ENCODE measurements at places on chromosomes 13 and 19.

DNA sequence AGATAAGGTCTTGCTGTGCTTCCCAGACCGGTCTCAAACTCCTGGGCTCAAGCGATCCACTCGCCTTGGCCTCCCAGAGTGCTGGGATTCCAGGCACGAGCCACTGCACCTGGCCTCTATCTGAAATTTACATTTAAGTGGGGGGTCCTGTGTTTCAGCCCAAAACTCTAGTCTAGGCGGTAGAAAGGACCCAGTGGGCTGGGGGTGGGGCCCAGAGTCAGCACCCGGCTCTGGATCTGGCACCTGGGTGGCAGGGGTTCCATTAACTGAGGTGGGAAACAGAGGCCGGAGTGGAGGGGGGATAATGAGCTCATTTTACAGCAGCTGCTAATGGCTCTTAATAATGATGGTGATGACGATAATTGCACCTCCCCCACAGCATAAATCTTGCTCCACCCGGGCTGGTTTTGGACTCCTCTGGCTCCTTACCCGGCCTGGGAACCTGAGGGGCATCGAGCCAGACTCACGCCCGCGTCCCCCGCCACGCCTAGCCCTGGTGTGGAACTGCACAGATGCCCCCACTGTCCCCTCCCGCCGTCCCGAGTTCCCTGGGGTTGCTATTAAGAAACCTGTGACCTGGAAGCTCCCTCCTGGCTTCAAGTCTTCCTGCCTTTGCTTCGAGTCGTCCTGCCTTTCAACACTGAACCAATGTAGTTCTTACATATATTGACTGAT is 17.8 kb upstream of the KLF2 start:
- DNase-seq = no peak

- no peak for DNase-seq
Observed at GRCh38 chr13:82698941-82699340, 1183.3 kb downstream of the SLITRK1 start.

DNA sequence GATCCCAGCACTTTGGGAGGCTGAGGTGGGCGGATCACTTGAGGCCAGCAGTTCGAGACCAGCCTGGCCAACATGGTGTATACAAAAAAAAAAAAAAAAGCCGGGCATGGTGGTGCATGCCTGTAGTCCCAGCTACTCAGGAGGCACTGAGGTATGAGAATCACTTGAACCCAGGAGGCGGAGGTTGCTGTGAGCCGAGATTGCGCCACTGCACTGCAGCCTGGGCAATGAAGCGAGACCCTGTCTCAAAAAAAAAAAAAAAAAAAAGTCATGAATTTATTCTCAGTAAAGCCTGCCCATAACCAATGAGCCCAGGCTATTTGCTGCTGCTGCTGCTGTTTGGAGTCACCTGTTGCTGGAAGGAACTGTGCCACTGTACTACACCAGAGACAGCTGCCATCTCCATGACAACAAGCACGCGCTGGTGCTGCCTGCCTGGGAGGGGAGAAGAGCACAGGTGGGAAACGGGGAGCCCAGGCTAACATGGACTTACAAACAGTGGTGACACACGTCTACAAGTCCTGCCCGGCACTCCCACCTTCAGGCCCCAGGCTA is 11.3 kb downstream of the ZFR2 start:
- no peak for DNase-seq

DNA sequence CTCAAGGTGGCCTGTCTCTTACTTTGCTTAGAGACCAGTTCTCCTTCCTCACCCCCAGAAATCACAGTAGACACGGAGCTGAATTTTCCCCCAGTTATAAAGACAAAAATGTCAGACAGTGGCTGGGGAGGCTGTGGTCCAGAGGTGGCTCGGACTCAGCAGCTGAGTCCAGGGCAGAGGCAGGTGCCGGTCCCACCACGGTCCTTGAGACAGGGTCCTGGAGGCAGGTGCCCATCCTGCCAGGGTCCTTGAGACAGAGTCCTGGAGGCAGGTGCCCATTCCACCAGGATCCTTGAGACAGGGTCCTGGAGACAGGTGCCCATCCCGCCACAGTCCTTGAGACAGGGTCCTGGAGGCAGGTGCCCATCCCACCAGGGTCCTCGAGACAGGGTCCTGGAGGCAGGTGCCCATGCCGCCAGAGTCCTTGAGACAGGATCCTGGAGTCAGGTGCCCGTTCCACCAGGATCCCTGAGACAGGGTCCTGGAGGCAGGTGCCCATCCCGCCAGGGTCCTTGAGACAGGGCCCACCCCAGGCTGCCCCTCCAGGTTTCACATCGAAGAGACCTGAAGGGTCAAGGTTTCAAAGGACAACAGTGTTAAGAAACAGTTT is 23.1 kb downstream of the PEPD start:
- no peak for DNase-seq

- DNase-seq = no peak
Observed at GRCh38 chr19:51111606-51112005, 3.4 kb upstream of the CTU1 start.

- no peak for DNase-seq
Observed at GRCh38 chr19:53538378-53539109, 599 bp downstream of the ZNF331 start.

GRCh38 chr13:106369091-106369490 is 166.4 kb downstream of the EFNB2 start:
- DNase-seq = no peak

GRCh38 chr13:20567881-20568528 is 1.0 kb downstream of the IFT88 start:
- DNase-seq = no peak

- no peak for DNase-seq
Observed at GRCh38 chr13:21696865-21697448, 26.1 kb downstream of the FGF9 start.

GRCh38 chr19:29303069-29303718 is 90.2 kb upstream of the UQCRFS1 start:
- DNase-seq = no peak

GRCh38 chr19:7926727-7927604 is 1.0 kb upstream of the CTXN1 start:
- DNase-seq = no peak

DNA sequence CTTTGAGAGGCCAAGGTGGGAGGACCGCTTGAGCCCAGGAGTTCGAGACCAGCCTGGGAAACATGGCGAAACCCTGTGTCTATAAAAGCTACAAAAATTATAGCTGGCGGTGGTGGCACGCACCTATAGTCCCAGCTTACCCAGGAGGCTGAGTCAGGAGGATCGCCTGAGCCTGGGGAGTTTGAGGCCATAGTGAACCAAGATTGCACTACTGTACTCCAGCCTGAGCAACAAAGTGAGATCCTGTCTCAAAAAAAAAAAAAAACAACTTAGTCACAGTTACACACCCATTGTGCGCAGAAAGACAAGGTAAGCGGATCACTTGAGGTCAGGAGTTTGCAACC is 728 bp upstream of the DENND1C start:
- no peak for DNase-seq

GRCh38 chr13:51562011-51562671 is 22.1 kb upstream of the WDFY2 start:
- DNase-seq = no peak

DNA sequence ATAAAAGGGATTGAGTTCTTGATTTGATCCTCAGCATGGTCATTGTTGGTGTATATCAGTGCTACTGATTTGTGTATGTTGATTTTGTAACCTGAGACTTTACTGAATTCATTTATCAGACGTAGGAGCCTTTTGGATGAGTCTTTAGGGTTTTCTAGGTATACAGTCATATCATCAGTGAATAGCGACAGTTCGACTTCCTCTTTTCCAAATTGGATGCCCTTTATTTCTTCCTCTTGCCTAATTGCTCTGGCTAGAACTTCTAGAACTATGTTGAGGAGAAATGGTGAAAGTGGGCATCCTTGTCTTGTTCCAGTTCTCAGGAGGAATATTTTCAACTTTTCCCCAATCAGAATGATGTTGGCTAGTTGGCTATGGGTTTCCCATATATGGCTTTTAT is 27.0 kb downstream of the POMP start:
- DNase-seq = no peak

DNA sequence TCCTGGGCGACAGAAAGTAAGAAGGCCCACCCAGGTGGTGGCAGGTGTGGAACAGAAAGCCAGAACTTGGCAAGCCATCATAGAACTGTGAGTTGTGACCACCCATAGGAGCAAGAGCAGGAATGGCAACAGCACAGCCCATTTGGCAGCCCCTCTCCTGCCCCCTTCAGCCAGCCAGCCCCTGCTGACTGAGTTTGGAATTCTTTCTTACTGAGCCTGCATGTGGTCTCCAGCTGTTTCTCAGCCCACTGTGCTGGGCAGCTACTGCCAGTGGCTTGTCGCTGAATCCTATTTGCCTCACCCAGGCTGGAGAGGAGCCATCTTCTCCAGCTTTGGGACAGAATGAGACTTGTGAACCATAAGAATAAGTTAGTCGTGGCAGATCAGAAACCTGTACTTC is 28.3 kb downstream of the CNMD start:
- DNase-seq = no peak

DNA sequence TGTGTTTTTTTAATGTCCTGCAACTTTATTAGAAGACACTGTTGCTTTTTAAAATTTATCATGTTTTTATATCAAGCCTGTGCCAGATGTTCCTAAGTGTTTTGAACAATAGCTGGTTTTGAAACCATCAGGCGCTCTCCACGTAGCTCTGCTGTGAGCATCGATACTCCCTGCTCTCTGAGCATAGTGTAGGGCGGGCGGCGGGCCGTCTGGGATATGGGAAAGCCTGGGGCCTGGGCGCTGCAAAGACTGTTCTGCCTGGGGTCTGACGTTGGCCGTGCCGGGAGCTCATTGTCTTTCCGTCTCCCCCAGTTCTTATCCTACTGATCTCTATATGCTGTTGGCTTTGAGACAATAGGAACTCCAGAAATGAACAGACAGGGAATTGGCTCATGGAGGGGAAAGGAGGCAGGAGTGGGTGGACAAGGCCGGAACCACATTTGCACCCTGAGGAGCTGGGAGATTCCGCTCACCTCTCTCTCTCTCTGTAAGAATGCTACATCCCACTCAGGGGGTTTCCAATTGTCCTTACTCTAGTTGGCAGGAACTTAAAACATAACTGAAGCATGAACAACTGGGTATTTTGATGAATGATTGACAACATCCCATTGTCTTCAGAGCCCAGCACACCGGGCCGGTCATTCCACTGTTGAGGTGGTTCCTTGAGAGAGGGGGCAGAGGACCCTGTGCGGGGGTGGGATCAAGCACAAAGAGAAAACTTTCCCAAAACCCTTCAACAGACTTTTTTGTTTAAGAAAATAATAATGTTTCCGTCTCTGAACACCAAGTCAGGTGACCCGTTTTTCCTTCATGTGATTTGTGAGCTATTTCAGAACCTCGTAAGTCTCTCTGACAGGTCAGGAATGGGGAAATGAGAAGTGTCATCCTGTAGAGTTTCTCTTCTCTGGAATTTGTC is 64.7 kb downstream of the COL4A2 start:
- no peak for DNase-seq

- no peak for DNase-seq
Observed at GRCh38 chr13:113769881-113770280, 10.9 kb downstream of the TMEM255B start.

- no peak for DNase-seq
Observed at GRCh38 chr13:46554951-46555350, 2.0 kb downstream of the LRCH1 start.

DNA sequence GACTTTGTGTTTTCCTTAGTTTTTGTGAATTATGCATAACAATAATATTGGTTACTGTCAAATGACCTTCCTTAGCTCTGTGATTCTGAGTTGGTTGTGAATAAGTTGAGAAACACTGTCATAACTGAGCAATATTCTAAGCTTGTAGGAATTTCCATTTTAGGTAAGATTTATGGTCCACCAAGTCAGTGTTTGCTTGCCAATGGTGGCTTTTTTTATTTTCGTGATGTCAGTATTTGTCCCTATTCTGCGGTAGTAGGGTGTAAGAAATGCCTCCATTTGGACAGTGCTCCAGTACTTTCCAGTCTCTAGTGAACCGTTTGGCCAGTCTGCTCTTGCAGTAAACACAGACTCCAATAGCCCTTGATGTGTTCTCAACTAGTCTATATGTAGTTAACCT is 94.7 kb downstream of the FRY start:
- no peak for DNase-seq

DNA sequence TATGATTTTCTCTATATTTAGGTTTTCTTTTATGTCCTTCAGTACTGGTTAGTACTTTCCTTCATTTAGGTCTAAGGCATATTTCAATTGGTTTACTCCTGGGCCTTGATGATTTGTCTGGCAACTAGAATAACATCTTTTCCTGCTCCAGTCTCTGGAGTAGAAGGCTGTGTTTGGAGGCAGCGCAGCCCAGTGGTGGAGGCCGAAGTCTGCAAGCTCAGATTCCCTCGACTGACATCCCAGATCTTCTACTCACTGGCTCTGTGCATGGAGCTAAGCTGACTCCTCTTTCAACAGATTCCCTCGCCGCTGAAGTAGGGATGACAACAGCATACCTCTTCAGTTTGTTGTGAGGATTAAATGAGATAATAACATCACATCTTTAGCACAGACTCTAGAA is 141.0 kb downstream of the RAP2A start:
- DNase-seq = no peak

- DNase-seq = no peak
Observed at GRCh38 chr13:27896726-27897125, 23.1 kb upstream of the PDX1 start.

GRCh38 chr19:35451338-35452096 is 3.5 kb downstream of the FFAR2 start:
- DNase-seq = no peak

- no peak for DNase-seq
Observed at GRCh38 chr13:33846303-33847062, 28.5 kb downstream of the RFC3 start.

DNA sequence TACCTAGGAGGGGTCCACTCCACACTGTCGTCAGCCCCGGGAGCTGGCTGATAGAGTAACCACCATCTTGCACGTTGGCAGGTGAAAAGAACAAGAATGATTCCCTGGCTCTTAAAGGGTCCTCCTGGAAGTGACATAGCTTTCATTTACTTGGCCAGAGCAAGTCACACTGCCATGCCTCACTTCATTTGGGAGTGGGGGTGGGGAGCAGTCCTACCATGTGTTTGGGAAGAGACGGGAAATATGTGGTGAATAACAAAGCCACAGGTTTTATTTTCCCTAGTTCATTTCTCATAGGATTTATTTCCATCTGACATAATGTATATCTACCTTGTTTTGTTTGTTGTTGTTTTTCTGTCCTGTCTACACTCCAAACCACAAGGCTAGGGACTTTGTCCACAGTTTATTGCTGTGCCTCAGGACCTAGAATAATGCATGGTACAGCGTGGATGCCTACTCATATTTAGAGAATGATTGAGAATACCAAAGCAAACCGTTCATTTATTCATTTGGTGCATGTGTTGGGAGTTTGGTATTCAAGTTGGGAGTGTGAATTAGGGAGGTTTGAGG is 26.8 kb downstream of the UBAC2 start:
- DNase-seq = no peak

GRCh38 chr19:47613165-47614020 is 4.5 kb downstream of the BICRA start:
- DNase-seq = peak; percentile 76

GRCh38 chr13:52793515-52794061 is 54.0 kb upstream of the CNMD start:
- no peak for DNase-seq
